Type B pancreatic cell (in vitro differentiated cells): ENCODE measurements at places on chromosomes 3 and 15.

GRCh38 chr15:95162967-95163531, 931.7 kb downstream of the MCTP2 start:
- DNase-seq = no peak

GRCh38 chr3:127610105-127610504, 11.9 kb downstream of the MCM2 start:
- no peak for DNase-seq

DNA sequence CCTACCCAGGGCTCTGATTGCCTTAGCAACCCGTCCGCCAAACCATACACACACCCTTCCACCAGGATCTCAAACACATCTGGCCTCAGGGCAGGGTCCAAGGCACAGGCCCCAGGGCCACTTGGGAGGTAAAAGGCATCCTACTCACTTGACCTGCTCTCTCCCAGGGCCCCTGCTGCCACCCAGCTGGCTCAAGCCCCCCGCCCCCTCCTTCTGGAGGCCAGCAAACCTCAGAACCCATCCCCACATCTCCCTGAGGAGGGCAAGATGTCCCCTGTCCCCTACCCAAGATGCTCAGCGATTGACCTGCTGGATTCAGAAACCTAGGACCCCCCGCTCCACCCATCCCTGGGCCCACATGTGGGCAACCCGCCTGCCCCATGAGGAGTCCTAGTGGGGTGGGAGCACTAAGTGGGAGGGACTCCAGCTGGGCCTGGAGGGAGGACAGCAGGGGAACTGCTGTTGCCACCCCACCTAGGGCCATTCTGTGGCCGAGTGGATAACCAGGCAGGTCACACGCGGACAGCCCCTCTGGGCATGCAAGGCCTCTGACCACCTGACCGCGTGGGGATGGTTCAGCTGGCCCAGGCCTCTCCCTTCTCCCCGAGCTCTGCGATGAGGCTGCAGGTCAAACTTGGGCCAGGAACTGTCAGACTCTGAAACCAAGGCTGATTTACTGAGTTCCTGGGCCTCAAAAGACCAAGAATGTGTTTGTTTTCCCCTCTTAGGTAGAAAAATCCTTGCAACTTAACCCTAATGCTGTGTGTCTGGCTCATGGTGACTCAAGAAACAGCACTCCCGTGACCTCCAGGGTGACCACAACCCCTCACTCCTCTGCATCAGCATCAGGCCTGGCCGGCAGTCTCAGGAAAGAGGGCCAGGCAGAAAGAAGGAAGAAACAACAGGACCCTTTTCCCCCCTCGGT, 4.2 kb downstream of the MFGE8 start:
- no peak for DNase-seq

DNA sequence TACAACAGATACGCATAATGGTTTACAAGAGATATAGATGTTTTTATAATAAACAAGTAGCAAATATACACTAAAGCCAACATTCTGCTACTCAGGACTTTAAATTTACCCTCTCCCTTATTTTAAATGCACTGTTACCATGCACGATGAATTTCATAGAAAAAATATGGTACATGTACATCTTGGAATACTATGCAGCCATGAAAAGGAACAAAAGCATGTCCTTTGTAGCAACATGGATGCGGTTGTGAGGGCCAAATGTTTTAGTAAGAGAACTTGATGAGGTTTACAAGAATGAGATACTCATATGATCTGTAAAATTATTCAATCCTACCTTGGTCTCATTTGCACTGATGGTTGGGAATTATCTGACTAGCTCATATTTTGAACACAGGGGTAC, 769.3 kb downstream of the VGLL3 start:
- no peak for DNase-seq

DNA sequence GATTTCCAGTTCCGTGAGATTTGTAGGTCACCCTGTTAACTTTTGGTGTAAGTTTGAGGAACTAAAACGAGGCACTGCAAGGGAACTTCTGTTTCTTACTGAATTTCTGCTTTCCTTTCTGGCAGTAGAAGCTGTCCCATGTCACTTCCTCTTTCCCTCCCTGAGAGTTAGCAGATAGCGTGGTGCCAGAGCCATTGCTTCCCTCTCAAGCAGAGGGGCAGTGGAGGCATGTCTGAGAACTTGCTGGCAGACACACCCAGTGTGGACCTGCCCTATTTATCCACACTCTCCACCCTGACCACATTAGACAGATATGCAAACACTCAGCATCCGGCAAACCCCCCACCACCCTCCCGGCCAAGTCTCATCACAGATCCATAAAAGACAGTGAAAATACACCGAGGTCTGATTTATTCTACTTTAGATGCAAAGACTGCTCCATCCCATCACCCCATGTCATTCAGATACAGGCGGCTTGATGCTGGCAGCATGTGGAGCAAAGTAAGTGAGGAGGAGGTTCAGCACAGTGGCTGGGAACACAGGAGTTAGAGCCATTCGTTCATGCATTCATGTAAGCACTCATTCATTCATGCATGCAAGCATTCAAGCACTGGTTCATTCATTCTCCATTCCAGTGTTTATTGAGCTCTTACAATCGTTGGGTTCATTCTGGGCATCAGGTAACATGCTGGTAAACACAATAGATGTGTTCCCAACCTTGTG, 324.7 kb downstream of the SHQ1 start:
- no peak for DNase-seq

GRCh38 chr3:140170612-140171011, 235.6 kb downstream of the CLSTN2 start:
- DNase-seq = no peak

GRCh38 chr15:49066372-49066771, 20.1 kb upstream of the SECISBP2L start:
- DNase-seq = no peak

GRCh38 chr3:116253511-116253910, 191.8 kb downstream of the LSAMP start:
- DNase-seq = no peak

DNA sequence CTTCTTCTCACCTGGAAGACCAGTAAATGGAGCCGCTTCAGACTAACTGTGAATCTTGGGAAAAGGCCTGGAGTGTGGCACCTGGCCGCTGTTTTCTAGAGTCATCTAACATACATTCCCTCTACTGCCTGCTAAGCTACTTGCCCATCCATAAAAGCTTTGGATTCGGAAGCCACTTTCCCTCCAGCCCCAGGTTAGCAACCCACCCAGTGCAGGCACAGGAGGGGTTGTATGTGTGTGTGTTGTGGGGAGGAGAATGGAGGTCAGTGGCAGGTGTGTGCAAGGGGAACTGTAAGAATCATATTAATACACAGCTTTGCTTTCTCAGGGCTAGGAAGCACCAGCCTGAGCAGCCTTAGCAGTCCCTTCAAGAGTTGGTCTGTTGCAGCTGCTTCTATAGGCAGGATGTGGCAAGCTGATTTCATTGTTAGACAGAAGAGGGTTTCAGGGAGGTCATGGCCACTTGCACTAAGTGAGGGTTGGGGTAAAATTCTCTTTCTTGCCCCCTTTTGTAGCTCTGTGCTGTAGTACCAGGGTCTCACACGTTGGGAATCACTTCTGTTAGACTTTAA, 8.9 kb downstream of the NSUN3 start:
- no peak for DNase-seq

GRCh38 chr3:167626490-167626889, 27.3 kb downstream of the WDR49 start:
- DNase-seq = no peak

DNA sequence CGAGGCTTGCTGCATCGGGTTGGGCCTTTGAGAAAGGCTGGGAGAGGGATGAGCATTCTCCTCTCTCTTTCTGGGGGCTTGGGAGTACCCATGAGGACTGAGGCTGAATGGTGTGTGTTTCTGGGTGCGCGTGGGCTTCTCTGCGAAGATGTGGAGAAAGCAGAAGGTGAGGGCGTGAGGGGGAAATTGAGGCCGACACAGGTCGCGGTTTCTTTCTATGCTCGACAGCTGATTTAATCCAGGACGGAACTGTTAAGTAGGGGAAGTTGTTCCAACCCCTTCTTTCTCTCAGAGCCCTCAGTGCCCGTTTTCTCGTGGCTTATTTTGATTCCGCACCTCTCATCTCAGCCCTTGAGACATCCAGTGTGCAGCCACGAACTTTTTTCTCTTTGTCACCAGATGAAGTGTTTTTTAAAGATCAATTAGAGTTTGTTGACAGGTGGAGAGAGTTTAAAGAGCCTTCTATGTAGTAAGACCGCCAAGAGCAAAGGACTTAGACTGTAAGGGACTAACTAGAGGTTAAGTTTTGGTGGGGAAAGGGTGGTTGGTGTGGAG, 711 bp downstream of the STARD9 start:
- DNase-seq = no peak

DNA sequence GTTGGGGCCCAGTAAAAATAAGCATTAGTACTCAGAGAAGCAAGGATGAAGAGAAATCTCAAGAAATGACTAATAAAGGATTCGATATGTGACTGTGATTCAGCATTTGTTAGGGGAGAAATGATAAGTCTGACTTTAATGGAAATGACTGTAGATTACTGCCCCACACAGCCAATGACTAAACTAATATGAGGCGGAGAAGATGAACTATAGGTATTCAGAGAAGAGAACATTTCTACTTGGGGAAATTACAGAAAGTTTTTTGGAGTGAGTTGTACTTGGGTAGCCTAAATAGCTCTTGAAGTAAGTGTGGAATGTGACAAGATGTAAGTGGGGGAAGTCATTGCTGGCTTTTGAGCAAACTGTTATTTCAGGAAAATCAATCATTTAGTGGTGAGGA, 380.0 kb downstream of the PDCD6IP start:
- no peak for DNase-seq

GRCh38 chr3:149575961-149576564, 81.8 kb downstream of the WWTR1 start:
- DNase-seq = no peak

DNA sequence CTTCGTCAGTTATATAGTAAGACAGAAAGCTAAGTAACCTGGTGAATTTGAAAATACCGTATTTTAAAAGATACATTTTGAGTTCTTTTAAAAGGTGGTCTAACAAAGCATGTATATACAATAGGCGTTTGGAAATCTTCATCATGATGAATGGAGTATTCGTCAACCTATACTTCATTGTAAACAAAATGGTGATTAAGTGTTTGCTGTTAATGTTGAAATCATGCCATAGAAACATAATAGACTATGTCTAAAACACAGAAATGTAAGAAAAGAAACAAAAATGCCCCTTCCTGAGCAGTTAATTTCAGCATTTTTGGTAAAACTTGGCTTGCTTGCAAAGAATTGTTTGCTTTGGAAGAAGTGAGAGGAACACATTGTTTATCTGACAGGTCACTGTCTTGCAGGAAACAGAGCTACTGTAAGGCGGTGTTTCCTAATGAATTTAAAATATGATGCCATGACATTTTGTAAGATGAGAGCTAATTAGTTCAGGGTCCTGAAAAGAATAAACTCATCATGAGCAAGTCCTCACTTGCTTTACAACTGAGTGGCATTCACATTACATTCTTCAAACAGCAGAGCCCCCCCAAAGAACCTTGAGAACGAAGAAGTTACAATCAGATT, 126.7 kb downstream of the SERPINI1 start:
- no peak for DNase-seq

DNA sequence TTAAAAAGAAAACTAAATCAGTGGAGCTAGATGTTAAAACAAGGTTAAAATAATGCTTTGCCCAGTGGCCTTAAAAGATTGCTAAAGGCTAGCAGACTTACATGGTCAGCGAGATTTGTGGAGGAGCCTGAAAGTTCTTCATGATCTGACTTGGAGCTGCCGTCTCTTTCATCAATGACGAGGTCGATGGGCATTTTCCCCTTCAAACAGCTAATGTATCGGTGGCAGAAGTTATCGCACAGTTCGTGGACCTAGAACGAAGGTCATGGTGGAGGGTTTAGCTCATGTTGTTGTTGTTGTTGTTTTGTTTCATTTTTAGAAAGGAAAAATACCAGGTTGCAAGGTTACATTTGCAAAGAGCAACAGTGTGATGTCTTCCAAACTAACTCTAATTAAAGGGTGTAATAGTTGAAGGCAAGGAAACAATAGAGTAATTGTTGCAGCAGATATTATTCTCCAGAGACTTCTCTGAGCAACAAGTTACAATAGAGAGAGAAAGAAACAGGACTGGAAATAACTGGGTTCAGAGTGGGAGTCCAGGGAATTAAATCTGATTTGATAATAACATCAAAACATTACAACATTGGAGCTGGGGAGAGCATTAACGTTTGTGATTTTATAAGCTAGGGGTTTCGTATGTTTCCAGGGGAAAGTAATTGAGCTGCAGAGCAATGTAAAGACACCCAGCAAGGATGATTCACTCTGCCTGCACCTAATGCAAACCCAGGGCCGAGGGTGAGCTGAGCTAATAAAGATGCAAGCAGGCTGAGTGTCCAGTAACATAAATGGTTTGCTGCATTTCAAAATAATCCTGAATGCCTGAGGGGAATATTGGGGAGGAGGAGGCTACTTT, 6.6 kb downstream of the MEIS2 start:
- no peak for DNase-seq

- DNase-seq = no peak
These were observed 27.8 kb downstream of the GAP43 start for GRCh38 chr3:115651087-115651486.

DNA sequence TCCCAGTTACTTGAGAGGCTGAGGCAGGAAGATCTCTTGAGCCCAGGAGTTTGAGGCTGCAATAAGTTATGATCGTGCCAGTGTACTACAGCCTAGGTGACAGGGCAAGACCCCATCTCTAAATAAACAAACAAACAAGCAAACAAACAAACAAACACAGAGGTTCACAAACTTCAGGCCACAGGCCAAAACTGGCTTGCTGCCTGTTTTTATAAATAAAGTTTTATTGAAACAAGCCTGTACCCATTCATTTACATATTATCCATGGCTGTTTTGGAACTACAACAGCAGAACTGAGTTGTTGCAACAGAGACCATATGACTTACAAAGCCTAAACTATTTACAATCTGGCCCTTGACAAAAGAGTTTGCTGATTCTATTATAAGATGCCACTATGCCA, 6.5 kb downstream of the DYNC1LI1 start:
- no peak for DNase-seq

DNA sequence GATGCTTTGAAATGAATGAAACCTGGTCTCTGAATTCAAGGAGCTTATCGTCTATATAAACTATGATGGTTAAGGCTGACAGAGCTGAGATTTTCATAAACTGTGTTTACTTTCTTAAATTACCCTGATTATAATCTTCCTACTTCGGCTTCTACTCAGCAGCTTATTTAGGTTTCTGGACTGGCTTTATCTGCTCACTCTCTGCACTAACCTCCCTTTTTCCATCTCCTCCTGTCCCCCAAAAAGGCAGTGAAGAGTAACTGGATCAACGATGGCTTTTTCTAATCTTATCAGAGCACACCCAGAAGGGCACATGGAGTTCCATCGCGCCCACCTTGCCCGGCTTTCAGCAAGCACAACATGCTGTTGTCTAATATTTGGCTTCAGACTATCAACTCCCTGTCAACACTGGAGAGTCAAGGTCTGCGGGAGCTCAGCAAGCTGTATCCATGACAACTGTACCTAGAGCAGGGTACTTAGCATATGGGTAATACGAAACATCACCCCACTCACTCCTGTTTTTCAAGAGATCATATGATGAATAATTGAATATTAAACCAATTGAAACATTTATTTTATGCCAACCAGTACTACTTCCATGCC, 417.3 kb downstream of the GABRB3 start:
- no peak for DNase-seq

GRCh38 chr3:152658977-152659720, 175.8 kb upstream of the P2RY1 start:
- no peak for DNase-seq
